Hematopoietic multipotent progenitor cell treated with erythropoietin and hydrocortisone succinate and interleukin-3 and kit ligand, for 17 days (in vitro differentiated cells): ENCODE measurements at places on chromosomes 16 and 17.

DNA sequence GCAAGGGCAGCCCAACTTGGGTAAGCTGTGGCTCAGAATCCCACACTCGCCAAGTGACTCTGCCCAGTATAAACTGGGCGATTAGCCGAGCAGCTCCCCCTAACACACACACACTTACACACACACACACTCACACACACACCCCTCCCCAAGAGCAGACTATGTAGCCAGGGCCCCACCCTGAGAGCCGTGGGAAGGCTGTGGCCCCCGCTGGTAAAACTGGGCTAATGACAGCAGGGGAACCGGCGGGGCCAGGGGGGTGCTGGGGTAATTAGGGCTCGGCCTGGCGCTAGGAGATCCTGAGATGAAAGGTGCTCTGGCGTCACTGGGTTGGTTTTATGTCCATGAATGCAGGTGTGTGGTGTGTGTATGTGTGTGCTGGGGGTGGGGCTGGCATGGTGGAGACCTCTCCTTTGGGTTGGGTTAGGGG, 1.1 kb upstream of the THRA start:
- DNase-seq, result no peak

GRCh38 chr16:17301184-17301583, 169.6 kb downstream of the XYLT1 start:
- DNase-seq, result no peak

DNA sequence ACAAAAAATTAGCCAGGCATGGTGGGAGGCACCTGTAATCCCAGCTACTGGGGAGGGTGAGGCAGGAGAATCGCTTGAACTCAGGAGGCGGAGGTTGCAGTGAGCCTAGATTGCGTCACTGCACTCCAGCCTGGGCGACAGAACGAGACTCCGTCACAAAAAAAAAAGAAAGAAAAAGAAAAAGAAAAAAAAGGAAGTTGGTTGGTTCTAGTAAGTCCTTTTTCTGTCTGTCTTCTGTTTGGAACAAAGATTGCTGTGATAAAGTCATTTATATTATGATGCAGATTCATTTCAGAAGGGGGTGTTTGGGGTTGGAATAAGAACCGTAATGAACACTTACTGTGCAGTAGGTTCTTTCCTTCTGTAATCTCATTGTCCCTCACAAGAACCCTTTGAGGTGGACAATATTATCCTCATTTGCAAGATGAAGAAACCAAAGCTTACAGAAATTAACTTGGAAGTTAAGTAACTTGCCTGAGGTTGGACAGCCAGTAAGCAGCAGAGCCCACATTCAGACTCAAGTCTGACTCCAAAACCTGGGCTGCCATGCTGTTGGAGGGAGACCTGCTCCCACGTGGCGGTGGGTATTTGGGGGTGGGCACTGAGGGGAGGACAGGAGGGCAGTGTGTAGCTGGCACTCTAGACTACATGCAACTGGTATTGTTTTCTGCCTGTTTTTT, 10.3 kb downstream of the MINK1 start:
- no peak for DNase-seq

- DNase-seq, result no peak
Observed at GRCh38 chr17:15303851-15304250, 37.5 kb downstream of the TEKT3 start.

DNA sequence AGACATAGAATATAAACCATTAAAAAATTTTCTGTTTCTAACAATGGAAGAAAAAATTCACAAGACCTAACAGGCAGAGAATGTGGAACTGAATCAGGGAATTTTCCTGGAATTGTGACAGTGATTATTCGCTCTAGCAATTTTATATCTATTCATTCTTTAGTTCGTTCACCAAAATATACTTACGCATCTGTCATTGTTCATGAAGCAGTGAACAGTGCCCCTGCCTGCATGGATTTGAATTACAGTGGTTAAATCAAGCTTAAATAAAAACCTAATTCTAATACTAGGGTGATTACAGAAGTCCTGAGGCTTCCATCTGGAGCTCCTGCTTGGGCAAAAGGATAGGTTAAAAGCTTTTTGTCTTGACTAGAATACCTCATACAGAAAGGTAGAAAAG, 48.6 kb downstream of the ABCA8 start:
- DNase-seq, result no peak

DNA sequence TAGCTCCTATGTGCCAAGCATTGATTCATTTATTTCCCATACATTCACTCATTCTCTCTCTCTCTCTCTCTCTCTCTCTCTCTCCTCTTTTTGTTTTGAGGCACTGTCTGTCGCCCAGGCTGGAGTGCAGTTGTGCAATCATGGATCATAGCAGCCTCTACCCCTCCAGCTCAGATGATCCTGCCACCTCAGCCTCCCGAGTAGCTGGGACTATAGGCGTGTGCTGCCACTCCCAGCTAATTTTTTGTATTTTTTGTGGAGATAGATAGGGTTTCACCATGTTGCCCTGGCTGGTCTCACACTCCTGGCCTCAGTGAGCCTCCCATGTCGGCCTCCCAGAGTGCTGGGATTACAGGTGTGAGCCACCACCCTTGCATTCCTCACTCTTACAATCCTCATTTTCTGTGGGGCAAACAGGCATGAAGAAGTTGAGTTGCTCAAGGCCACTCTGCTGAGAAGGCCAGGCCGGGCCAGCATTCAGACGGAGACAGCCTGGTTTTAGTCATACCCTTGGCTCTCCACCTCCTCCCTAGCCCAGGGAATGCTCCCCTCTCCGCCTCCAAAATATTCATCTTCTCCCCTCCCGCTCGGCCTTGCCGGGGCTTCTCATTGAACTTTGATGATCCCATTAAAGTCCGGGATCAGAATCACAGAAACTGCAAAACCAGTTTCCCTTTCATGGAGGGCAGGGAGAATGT, 765 bp upstream of the PRM2 start:
- no peak for DNase-seq

GRCh38 chr16:88456356-88457292, 3.5 kb downstream of the ZFPM1 start:
- peak; percentile 38 for DNase-seq

DNA sequence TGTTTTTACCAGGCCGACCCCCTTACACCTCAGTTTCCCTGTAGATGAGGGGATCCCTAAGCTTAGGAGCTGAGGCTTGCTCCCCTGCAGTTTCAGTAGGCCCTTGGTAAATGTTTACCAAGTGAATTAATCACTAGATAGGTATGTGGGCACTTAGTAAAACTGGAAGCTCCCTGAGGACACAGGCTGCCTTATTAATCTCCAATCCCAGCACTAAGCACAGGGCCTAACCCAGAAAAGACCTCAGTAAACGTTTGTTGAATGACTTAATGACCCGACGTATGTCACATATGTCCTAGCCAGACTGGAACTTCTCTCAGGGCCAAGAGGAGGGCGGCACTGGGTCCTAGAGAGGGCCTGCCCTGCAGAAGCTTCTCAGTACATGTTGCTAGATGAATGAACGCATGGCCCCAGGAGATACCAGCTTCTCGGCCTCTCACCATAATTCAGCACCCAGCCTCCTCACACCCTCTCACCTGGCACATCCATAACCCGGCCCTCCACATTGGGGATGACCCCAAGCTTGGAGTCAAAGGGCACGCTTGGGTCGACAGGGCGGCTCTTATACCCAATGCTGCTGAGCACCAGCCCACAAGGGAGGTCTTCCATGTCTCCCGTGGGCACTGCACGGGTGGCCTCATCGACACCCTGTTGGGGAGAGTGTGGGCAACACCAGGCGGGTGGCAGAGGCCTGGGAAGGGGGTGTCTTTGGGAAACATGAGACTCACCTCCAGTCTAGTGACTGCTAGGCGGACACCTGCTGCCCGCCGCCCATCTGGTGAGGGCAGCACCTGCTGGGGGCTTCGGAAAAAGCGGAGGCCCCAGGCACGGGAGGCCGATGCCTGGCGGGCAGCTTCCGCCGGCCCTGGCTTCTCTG, 4.0 kb upstream of the GRIN2C start:
- no peak for DNase-seq

DNA sequence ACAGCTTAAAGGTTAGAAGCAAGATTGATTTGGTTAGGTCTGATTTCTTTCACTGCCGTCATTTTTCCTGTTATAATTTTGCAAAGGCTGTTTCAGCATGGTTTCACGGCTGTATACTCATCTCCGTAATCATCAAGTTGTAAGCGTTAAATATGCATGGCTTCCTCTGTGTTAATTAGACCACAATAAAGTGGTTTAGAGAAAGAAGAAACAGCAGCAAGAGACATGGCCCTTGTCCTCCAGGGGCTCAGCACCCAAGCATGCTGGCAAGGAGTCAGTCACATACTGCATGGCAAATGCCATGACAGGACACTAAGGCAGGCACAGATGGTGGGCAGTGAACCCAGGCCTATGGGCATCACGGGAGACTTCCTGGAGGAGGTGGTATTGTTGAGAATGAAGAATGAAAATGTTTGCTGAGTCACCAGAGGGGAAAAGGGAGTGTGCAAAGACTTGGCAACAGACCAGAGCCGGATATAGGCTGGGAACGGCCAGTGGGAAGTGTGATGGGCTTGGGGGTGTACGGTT, 61.4 kb upstream of the PLCG2 start:
- no peak for DNase-seq

GRCh38 chr16:68658341-68658973, 13.3 kb downstream of the CDH3 start:
- no peak for DNase-seq

GRCh38 chr17:40562838-40563219, 2.4 kb downstream of the CCR7 start:
- DNase-seq, result no peak

DNA sequence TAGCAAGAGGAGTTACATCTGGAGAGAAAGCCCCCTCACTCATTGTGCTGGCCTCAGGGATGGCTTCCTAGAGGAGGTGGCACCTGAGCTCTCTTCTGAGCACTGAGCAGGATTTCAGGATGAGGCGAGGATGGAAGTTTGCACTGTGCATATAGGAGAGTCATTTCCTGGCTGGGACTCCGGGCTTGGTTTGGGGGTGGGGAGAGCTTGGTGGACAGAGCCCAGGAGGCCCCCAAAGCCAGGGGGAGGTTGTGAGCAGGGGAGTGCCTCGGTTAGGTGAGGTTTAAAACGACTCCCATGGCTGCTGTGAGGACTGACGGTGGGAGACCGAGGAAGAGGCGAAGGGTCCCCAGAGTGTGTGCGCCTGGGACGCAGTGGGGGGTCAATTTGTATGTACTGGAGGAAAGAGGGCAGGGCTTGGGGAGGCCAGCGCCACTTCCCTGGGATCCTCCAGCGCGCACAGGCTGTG, 1.2 kb downstream of the CAMKK1 start:
- no peak for DNase-seq

- no peak for DNase-seq
Observed at GRCh38 chr17:51045621-51046020, 75.0 kb downstream of the SPAG9 start.

- peak; percentile 24 for DNase-seq
Observed at GRCh38 chr17:49193513-49194296, 16.7 kb downstream of the GNGT2 start.

GRCh38 chr17:34847938-34848337, 113.3 kb downstream of the CCT6B start:
- no peak for DNase-seq

DNA sequence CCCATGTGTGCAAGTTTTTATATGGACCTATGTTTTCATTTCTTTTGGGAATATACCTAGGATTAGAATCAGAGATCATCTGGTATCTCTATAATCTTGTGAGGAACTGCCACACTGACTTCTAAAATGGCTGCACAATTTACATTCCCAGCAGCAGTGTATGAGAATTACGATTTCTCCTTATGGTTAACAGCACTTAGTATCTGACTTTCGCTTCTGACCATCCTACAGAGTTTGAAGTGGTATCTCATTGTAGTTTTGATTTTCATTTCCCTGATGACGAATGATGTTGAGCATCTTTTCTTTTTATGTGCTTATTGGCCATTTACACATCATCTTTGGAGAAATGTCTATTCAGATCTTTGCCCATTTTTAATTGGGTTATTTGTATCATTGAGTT, 10.0 kb downstream of the C16orf96 start:
- DNase-seq, result no peak

DNA sequence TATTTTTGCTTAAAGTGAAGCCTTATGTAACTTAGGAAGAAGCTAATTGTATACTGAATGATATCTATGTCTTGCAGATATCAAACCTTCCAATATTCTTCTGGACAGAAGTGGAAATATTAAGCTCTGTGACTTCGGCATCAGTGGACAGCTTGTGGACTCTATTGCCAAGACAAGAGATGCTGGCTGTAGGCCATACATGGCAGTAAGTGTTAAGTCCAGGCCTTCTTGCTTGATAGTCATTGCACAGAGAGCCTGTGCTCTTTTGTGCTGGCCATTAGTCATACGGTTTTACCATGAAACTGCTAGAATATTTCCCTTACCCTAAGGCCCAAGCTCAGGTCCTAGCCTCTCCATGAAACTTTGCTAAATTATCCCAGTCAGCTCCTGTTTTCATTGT, 92.5 kb downstream of the MAP2K4 start:
- DNase-seq, result no peak

DNA sequence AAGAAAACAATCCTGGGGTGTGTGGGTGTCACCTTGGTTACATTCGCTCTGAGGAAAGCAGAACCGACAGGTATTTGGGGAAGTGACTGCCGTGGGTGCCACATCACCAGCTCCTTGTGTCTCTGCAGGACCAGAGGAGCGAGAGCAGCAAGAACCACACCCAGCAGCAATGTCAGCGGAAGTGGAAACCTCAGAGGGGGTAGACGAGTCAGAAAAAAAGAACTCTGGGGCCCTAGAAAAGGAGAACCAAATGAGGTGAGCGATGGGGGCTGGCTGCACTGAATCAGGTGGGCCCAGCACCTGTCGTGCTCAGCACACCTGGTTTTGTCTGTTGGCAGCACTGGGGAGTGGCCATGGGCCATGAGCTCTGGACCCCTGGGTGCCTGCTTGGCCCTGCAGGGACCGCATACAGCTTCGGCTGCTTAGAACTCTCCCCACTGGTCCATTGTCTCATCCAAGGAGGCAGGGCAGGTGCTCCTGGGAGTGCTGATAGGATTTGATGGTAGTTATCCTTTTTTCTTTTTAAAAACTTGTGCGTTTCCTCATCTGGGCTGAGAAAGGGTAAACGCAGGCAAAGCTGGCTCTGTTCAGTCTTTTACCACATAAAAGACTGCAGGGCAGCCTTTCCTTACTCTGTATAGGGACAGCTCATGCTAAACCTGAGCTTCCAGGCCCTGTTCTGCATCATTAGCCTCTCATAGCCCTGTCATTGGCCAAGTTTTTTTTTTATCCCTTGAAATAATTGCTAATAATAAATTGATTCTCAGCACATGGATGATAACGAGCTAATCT, 29.4 kb downstream of the HMOX2 start:
- no peak for DNase-seq

GRCh38 chr16:34802848-34803599, 1343.6 kb downstream of the TP53TG3F start:
- DNase-seq, result no peak
